ENCODE measurements at places on chromosomes 1 and 21. TPM values are rescaled to one million over a fixed set of nuclear protein-coding genes. Genes with fewer than 3 reads are reported as not detected.

DNA sequence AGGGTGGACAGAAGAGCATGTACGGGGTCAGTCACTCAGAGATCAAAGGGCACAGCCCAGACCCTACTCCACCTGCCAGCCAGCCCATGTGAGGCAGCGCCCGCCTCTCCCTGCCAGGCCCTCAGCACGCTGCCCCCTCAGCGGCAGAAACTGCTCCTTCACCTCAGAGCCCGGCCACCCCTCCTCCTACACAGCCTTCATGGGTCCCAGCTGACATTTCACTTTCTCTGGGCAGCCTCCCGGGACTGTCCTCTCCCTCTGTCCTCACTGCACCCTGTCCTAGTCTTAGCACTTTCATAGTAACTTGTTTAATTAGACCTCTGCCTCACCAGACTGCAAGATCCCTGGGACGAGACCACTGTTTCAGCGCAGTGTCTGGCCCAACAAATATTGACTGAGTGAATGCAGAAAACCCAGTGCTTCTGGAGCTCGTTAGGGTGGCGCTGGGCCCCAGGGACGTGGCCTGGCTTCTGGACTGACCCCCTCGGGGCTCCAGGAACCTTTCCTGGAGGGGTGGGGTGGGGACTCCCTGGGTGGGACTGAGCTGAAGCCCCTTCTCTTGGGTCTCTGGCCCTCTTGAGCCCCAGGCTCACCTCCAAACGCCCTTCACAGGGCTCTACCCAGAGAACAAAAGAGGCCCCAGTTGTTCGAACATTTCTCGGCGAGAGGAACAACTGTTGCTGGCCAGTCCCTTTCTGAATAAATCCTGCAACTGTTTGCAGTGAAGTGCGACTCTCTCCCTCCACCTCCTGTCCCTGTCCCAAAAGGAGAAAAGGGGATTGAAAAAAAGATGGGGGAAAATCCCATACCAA lies 114.9 kb downstream of the CASZ1 start:
- no peak for DNase-seq

DNA sequence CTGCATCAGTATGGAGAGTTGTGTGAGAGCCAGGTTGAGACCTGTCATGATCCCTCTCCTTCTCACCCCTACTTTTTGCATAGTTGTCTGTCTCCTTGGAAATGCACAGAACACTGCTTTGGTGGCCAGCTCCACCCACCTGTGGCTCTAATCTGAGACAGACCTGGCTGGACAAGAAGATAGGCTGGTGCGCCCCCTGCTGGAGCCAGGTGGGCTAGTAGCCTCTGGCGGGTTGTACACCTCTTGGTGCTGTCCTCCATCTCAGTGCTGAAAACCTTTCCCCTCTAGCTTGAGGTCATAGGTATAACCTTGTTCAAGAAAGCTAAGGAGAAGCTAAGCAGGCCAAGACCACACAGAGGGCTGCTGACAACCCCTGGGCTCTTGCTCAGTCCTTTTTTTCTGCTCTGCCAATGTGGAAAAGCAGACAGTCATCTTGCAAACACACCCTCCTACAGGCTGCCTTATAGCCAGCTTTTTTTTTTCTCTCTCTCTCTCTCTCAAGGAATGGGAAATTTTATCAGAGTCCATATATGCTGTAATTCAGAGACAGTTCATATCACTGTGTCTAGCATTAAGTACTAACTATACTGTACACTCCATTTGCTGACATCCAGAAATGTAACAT lies 58.8 kb upstream of the SPATA6 start:
- no peak for DNase-seq

- no peak for DNase-seq
Measured at GRCh38 chr1:82837766-82838465, 1037.2 kb downstream of the ADGRL2 start.

DNA sequence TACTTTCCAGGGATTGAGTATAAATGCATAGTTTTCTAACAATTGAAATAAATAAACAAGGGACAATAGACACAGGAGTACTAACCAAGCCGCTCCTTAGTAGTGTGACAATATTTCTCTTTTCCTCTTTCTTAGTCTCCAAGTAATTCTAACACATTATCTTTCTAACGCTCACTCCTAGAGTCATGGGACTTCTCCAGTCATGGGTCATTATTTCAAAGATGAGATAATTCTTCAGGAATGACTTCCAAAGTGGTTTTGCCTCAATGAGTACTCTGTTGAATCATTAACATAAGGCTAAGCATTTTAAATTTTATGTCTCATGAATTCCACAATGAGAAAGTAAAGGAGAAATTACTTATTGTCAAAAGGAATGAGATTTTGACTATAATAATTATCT lies 605.8 kb upstream of the ADAMTS5 start:
- DNase-seq, result no peak

DNA sequence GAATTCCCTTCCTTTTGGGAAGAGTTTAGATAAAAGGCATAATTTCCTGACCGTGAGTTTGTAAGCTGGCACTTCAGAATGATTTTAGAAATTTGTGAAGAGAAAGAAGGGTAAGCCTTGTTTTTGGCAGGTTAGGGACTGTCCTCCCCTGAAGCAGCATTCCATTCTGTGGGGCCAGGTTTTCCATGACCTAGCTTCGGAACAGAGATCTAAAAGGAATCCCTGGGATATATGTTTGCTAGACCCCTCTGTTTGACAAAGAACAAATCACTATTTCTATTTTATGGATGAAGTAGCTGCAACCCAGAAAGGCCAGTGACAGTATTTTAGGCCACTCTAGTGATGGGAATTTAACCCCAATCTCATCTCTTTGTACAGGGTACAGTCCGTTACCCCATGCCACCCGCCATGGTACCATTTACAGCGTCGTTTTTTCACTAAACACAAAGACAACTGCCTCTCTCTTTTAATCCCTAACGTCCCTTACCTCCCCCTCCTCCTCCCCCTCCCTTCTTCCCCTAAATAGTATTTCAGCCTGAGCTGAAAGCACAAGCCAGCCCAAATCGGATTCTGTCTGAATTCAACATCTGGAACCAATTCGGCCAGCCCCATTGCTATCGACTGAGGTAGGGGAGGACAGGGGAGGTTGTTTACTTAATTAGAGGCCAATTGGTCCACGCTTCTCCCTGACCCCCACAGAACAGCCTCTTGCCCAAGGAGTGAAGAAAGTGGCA lies 23.4 kb upstream of the IKBKE start:
- no peak for DNase-seq

DNA sequence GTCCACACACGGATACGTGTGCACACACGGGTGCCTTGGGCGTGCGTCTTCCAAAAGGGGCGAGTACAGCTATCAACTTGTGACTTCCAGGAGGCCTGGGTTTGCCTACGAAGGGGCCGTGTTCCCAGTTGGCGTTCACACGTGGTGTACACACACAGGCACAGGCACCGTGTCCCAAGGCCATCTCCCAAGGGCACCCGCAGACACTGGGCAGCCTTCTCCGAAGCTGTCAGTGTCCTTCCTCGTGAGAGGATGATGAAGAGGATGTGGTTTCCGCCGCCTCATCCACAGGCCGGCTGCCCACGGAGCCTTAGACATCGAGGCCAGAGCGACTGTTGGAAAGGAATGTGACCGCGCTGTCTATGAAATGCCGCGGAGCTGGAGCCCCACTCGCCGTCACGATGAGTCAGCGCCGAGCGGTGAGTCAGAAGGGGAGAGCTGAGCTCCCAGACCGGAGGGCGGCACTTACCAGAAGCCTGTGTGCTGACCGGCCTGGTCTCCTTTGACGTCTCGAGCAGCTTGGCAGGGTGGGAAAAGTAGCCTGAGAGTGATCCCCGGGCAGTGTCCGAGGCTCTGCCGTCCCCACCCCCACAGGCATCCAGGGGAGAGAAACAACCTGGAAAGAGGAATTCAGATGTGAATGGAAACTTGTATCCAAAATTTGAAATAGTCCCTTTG lies 141.4 kb upstream of the ARHGEF16 start:
- no peak for DNase-seq

GRCh38 chr1:16082283-16083038 lies 9.0 kb upstream of the FAM131C start:
- DNase-seq, result peak; percentile 87

DNA sequence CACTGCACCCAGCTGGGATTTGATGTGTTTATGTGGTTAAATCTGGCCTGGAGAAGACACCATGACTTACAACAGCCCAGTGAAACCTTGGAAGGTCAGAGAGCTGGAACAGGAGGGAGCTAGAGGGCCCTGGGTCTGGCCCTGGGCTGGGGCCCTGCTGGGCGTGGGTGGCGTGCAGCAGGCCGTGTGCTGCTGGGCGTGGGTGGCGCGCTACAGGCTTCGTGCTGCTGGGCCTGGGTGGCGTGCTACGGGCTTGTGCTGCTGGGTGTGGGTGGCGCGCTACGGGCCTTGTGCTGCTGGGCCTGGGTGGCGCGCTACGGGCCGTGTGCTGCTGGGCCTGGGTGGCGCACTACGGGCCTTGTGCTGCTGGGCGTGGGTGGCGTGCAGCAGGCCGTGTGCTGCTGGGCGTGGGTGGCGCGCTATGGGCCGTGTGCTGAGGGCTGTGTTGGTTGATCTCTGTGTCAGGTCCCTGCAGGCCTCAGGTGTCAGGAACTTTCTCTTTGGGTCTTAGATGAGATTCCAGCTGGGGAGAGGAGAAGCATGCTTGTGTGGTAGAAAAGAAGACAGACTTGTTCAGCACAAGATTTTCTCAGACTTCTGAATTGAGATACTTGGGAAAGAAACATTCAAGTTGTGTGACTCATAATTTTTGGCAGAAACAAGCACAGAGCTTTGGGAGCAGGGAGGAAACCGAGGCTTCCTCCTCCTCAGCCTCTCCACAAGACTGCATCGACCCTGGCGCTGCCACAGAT lies 66.0 kb downstream of the COL18A1 start:
- DNase-seq, result peak; percentile 64

DNA sequence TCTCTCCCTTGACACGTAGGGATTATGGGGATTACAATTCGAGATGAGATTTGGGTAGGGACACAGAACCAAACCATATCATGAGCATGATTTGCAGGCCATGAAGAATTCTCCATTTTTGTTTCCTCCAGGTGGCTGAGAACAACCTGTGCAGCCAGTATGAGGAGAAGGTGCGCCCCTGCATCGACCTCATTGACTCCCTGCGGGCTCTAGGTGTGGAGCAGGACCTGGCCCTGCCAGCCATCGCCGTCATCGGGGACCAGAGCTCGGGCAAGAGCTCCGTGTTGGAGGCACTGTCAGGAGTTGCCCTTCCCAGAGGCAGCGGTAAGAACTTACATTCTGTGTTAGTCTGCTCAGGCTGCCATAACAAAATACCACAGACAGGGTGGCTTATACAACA lies 9.7 kb downstream of the MX1 start:
- DNase-seq, result no peak

- DNase-seq, result peak; percentile 83
Measured at GRCh38 chr1:94926126-94926914, 590 bp downstream of the CNN3 start.

DNA sequence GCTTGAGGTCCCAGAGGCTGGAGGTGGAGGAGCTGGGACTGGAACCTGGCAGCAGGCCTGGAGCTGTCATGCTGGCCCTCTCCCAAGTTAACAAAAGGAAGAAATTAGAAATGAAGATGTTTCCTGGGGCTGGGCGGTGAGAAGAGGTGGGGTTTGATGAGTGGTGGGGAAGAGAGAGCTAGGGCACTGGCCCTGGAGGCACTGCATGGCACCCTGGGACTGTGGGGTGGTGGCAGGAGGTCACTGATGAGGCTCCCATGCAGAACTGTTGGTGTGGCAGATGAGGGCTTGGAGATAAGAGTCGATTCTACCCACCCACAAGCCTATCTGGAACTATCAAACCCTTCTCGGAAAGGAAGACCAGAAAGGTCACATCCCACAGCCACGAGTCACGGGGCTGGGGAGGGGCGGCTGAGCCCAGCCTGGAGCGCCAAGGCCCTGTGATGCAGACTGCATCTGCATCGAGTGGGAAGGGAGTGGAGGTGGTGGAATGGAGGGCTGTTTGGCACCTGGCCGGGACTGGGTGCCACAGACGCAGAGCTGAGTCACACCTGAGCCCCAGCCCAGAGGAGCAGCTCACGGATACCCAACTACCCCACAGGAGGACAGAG lies 29.4 kb downstream of the MRPL37 start:
- peak; percentile 63 for DNase-seq

The PROK1 gene
- total RNA-seq, result not detected

The CYP4A22 gene
- not detected for total RNA-seq

The NUP133 gene
- total RNA-seq, result 31.7 TPM

The LDLRAD1 gene
- not detected for total RNA-seq

The OR2L5 gene
- total RNA-seq, result 0.46 TPM

The NT5C1A gene
- total RNA-seq, result not detected
